ENCODE measurements at places on chromosomes 3 and 15.

DNA sequence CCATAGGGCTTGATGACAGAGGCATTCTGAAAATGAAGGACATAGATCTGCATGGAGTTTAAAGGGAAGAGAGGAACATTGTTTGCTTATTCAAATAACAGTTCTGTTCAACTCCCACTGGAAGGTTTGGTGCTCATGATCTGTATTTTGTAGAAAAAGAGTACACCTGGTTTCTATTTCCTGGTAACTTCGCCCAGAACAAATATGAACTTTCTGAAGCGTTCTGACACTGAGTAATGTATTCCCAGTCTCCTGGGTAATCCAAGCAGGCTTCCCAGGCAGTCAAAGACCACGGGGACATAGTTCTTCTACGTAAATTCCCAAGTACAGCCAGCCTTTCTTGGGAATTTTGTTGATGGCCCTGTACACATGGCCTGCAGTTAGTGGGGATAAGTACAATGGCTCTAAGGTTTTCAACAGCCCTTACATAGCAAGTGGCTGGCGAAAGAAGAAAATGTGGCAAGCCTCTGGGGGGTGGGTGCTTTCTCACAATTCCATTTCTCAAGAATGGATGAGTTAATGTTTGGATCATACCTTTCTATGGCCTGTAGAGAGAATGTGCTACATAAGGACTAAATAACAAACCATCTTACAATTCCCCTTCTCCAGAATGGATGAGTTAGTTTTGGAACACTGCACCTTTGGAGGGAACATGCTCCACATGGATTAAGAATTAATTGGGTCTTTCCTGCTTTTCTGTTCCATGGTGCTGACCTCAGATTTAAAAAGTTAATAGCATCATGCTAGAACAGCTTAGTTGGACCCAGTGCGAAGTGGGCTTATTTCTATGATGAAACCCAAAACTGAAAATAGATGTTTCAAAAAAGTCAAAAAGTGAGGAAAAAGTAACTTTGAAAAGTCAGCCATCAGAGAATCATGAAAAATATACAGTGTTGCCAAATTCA, 52.7 kb downstream of the COL6A6 start:
- no peak for DNase-seq

DNA sequence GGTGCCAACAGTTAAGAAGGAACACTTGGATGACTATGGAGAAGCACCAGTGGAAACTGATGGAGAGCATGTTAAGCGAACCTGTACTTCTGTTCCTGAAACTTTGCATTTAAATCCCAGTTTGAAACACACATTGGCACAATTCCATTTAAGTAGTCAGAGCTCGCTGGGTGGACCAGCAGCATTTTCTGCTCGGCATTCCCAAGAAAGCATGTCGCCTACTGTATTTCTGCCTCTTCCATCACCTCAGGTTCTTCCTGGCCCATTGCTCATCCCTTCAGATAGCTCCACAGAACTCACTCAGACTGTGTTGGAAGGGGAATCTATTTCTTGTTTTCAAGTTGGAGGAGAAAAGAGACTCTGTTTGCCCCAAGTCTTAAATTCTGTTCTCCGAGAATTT, 3.0 kb downstream of the SKIL start:
- DNase-seq: no peak

GRCh38 chr3:112632596-112632995, 8.3 kb downstream of the CCDC80 start:
- no peak for DNase-seq

DNA sequence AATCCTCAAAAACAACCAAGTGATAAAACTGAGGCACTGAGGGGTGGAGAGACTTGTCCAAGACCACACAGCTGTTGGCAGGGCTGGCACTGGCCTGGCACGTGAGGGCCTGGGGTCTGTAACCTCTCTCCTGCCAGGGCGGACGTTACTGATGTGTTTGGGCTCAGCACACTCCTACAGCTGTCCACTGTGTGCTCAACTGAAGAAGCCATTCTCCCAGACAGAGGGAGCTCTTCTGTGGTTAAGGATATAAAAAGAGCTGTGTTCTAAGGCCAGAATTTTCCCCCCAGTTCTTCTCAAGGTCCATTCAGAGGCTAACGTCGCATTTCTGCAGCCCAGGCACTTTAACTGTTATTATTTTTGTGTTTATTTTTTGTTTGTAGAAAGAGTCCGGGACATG, 429.0 kb upstream of the ATP11B start:
- no peak for DNase-seq

DNA sequence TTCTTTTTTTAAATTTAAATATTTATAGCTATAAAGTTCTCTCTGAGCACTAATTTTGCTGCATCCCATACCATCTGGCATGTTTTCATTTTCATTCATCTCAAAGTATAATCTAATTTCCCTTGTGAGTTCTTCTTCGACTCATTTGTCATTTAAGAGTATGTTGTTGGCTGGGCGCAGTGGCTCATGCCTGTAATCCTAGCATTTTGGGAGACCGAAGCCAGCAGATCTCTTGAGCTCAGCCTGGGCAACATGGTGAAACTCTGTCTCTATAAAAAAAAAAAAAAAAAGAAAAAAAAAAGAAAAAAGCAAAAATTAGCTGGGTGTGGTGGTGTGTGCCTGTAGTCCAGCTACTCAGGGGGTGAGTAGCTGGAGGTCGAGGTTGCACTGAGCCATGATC, 34.8 kb downstream of the MAP1A start:
- no peak for DNase-seq

DNA sequence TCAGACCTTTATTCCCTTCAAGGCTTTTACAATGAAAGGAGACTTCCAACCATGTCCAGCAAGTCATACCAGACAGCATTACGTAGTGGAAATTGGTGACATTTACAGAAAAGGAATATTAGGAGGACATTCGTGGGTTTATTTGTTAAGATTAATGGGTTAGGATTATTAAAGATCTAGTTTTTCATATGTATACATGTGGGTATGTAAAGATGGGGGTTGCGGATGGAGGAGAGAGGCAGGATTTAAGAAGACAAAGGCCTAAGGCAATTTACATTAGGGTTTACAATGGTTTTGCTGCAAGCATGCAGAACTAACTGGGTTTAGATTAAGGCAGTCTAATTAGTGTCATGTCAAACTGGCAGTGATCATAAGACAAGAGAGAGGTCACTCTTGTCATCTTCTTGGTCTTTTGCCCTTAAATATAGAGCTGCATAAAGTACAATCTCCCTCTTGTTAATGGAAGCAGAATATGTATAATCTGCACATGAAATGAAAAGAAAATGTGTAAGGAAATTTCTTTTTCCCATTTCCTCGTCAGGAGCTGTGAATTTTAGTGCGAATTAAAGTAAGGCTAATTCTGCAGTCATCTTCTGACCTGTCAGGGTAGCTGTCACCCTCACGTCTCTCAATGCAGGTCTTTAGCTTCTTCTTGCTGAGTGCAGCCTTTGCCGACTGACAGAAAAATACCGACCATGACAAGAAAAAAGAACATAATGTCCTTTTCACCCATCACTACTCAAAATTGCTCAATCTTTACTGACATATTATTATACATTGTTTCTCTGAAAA, 258.9 kb upstream of the MEIS2 start:
- no peak for DNase-seq

- DNase-seq: no peak
Observed at GRCh38 chr15:39202641-39203040, 378.2 kb upstream of the THBS1 start.

- DNase-seq: peak; percentile 95
Observed at GRCh38 chr3:52685709-52686691, at the start of the genes GNL3 and PBRM1. Gene GNL3 (plus strand): TSS chr3:52686032. CDS start chr3:52686093, 61 bp downstream. Gene PBRM1 (minus strand): TSS chr3:52685913.

DNA sequence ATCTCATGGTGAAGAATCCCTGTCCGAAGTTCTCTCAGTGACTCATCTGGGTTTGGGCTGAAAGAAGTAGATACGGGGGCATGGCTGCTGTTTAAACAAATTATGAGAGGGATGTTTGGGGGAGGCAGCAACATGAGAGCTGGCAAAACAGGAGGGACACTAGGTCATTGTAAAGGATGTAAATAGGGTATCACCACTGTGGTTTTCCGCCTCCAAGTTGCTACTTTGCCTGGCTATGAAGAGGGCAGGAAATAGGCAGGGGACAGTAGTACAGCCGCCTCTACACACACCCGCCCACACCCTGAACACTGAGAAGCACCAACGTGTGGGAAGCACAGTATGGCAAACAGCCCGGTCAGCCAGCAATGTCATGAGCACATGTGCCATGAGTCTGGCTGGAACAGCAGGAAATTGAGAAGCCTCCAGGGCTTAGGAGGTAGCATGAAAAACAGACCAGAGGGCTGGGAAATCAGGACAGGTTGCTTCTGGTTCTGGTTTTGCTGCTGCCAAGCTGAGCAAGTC, 17.1 kb downstream of the HEXA start:
- DNase-seq: peak; percentile 53

DNA sequence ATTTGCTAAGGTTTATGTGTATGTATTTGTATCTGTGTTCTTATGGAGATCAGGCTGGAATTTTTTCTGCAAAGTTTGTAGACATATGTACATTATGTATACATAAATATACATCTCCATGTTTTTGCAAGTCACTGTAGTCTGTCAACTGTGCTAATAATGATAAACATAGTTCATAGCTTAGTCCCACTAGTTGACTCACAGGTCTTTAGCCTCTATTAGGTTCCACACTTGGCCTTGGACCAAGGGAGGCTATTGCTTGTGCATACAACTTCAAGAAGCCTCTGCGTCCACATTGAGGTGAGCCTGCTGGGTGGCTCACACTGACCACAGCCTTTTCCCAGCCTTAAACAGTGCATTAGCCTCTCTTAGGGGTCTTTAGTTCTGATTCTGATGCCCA, 243.8 kb upstream of the PEX5L start:
- no peak for DNase-seq

- no peak for DNase-seq
Observed at GRCh38 chr3:31996195-31996594, 14.6 kb downstream of the ZNF860 start.

DNA sequence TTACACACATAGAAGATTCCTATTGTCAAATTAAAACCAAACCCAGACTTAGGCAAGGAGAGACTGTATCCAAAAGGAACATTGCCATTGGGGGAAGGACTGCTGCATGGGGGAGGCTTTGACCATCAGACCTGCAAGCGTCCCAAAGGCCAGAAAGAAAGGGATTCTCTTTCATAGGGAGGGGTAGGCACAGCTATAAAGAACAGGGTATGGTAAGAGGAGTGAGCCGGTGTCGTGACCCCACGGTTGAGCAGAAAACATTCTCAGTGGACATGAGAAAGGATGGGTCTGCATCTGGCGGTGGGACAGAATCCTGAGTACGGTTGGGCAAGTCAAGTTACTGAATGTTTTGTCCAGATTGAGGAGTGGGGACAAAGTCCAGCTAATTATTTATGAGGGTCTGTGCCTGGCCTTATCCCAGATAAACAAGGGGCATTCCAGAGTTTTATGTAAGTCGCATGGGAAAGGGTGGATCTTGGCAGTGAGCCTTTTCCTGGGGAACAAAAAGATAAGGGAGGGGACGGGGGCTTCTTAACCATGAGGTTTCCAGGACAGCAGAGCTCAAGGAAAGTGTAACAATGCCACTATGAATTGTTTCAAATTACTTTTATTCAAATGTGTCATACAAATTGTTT, 357.8 kb downstream of the OCA2 start:
- no peak for DNase-seq

DNA sequence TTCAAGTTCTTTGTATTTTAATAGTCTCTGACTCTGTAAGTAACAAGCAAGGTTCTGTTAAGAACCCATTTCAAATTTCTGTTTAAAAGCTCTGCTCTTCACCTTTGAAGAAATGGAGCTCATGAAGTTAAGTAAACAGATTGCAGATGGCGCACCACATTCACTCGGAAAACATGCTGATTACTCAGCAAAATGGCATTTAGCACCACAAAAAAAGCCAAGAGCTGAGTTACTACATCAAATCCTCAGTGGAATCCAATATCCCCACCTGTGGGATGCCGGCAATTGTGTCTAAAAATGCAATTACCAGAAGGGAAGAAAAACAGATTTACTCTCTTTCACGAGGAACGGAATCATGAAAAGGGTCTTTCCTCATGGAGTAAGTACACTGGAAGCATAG, 758.0 kb downstream of the NTRK3 start:
- DNase-seq: no peak

DNA sequence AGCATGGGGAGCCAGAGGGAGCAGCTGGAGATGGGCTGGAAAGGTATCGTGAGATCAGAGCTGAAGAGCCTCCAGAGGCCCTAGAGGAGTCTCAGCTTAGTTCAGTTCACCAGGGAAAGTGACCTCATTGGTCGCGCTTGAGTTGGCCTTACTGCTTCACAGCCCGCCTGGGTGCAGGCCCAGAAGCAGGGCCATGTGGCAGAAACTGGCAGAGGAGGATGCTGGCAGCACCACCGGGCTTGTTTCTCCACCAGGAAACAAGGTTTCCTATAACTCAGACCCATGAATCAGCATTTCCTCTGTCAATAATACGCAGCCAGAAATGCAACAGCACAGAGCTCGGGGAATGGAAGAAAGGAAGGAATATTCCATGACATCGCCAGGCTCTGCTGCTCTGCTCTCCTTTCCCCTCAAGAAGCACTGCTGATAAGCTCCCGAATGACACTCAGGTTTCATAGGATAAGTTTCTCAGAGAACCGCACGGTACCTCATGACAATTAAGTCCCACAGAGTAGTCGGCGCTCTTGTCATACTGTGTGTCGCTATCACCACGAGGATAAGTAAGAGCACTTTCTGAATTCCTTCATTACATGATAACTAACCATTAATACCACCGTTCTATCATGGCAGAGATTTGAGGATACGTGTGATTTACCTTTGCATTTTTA, 147.1 kb upstream of the LPP start:
- DNase-seq: peak; percentile 8
